Breast epithelium (tissue), 4 donors: ENCODE measurements at places on chromosomes 3 and 15. TPM values are rescaled to one million over a fixed set of nuclear protein-coding genes. Genes with fewer than 3 reads are reported as not detected.

The MFSD1 gene
- 76.7 TPM for total RNA-seq

The MKRN2 gene
- total RNA-seq = 36.1 TPM

DNA sequence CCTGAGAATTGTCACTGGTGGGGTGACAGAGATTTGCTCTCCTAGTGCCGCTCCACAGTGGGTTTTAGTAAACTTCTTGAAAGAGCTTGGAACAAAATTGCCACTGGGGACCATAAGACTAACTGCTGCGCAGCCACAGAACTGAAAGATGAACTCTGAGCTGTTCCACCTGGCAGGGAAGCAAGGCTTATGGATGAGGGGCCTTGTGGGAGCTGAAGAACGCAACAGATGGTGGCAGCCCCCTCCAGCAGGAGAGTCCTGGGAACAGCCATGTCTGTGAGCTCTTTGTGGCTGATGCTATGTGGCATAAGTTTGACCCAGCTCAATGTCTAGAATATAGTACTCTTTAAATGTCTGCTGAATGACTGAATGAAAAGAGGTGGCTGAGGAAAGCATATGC lies 66.8 kb upstream of the C2CD4B start:
- DNase-seq = no peak

The PRSS50 gene
- total RNA-seq = not detected

GRCh38 chr3:116033516-116033915 lies 410.2 kb downstream of the GAP43 start:
- DNase-seq = no peak

The KLHL25 gene
- total RNA-seq = 10.9 TPM

The AADACL2 gene
- 0.73 TPM for total RNA-seq

The ECE2 gene
- not detected for total RNA-seq

DNA sequence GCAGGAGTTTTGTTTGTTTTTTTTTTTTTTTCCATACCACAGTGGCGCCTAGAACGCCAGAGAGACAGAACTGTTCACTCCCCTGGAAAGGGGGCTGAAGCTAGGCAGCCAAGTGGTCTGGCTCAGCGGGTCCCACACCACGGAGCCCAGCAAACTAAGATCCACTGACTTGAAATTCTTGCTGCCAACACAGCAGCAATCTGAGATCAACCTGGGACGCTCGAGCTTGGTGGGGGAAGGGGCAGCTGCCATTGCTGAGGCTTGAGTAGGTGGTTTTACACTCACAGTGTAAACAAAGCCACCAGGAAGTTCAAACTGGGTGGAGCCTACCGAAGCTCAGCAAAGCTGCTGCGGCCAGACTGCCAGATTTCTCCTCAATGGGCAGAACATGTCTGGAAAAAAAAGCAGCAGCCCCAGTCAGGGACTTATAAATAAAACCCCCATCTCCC lies 29.8 kb downstream of the SPICE1 start:
- DNase-seq = no peak

DNA sequence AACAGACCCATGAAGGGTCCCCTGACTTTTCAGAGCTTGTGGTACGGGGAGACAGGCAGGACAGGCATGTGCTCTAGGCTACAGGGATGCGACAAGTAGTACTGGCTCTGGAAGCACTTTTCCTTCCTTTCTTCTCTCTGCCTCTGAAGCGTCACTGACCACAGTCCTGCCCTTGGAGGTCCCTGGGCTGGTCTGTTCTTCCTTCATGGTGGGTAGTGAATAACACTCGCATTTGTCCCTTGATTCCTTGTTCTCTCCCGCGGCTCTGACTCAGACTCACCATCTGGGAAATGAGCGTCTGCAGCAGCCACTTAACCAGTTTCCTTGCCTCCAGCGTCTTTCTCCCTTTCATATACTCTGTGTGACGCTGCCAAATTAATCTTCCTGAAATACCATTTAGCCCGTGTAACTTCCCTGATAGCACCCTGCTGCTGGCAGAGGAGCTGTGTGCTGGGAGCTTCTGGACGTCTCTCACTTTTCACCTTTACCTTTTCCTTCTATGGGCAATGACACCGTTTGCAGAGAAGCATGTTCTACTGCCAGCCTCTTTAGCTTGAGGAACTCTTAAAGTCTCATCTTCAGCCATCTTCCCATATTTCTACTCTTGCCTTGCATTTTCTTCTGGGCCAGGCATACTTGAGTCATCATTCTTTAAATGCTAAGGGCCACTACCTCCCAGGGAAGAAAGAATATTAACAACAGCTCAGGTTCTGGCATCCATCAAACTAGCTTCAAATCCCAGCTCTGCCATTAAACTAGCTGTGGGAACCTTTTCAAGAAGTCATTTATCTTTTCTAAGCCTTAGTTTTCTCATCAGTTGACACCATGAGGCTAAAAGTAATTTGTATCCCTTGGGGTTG lies 33.6 kb downstream of the TMEM45A start:
- DNase-seq = peak; percentile 83

- no peak for DNase-seq
Observed at GRCh38 chr15:38860253-38860652, 295.6 kb upstream of the RASGRP1 start.

The WDR93 gene
- total RNA-seq = 0.98 TPM

DNA sequence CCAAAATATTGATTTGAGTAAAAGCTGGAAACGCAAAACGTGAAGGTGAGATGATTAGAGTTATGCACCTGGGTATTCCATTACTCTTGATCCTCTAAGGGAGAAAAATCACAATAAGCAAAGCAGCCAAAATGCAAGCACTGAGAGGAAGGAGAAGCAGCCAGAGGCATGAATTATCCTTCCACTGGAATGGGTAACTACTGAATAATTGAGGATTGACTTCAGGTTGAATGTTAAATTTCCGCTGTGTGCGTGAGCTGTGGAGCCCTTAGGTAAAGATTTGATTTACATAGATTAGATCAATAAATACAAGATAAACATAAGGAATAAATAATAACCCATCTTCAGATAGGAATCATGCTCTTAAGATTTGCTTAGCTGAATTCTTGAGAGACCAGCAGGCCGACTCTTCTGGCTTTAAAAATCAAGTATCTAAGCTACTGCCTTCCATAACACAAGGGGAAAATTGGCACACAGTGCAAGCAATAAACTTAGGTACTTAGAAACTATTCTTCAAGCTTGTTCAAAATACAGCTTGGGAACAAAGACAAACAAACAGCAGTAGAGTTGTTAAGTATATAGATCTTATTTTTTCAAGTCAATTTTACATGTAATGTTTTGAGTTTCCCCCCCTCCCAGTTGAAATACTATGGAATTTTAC lies 1459.5 kb downstream of the ZPLD1 start:
- no peak for DNase-seq

The CYP11A1 gene
- total RNA-seq = 1.3 TPM

The FILIP1L gene
- 19.8 TPM for total RNA-seq

The GPR87 gene
- not detected for total RNA-seq

GRCh38 chr3:198081421-198081844 lies 121.4 kb downstream of the LMLN start:
- DNase-seq = no peak

DNA sequence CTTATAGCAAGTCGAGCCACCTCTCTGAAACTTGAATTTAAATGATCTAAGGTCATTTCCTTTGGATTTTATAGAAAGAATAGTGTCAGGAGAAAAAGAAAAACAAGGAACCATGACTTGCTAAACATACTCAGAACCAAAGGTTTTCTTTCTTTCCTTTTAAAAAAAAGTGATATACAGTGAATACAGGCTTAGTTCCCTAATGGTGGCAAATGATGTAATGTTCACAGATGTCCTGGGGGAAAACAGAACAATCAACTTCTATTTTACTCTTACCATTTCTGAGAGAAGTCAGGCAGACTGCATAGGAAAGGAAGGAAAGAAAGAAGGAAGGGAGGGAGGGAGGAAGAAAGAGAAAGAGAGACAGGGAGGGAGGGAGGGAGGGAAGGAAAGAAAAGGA lies 56.5 kb downstream of the ST6GAL1 start:
- no peak for DNase-seq

DNA sequence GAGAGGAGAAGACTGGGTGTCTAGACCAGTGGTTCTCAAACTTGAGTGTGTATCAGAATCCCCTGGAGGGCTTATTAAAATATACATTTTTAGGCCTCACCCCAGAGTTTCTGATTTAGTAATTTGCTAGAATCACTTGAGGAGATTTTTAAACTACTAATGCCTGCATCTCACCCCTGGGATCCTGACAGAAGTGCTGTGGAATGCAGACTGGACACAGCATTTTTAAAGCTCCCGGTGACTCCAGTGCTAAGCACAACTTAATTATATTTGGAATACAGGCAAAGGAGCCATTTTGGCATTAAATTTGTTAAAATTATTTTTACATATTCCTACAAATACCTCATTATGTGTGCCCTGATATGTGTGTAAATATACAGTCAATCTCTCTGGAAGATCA lies 26.7 kb upstream of the COL6A6 start:
- DNase-seq = no peak

The PLA2G4D gene
- not detected for total RNA-seq

The TMED3 gene
- 34.1 TPM for total RNA-seq

DNA sequence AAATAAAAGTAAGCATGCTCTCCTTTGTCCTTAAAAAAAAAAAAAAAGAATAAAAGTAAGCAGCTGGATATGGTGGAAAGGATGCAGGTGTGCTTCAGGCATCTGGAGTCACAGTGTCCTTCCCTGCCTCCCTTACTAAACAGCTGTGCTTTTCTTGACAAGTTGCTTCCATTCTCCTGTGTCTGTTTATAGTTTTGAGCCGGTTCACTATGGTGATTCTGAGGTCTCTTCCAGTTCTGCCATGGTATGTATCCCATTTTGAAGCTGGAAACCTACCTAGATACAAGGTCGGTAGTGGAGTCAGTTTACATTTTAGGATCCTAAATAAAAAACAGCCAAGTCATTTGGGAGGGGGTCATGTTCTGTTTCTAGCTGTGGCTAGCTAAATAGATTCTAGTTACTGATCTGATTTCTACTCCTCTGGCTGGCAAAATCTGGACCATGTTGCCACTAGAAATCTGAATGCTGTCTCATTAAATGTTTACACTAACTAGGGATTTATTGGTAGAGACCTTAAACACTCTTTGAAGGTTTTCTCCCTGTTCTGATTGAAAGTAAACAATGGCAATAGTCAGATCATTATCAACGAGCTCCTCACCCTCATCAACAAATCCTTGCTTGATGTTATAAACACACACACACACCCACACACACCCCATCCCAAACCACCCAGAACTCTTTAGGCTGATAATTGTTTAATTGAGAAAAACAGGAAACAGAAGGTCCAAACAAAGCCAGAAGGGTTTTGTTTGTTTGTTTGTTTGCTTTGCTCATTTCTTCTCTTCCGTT lies 7.9 kb downstream of the TNFSF10 start:
- no peak for DNase-seq

The SLC26A6 gene
- 16.0 TPM for total RNA-seq

GRCh38 chr3:131701153-131701770 lies 198.5 kb upstream of the MRPL3 start:
- DNase-seq = no peak

GRCh38 chr15:73904026-73904815 lies 22.0 kb upstream of the LOXL1 start:
- no peak for DNase-seq
